ENCODE measurements at places on chromosomes 4 and X.

- DNase-seq: no peak
Measured at GRCh38 chrX:11968991-11969390, 169.3 kb upstream of the FRMPD4 start.

- no peak for DNase-seq
Measured at GRCh38 chrX:23381099-23382087, 46.7 kb downstream of the PTCHD1 start.

DNA sequence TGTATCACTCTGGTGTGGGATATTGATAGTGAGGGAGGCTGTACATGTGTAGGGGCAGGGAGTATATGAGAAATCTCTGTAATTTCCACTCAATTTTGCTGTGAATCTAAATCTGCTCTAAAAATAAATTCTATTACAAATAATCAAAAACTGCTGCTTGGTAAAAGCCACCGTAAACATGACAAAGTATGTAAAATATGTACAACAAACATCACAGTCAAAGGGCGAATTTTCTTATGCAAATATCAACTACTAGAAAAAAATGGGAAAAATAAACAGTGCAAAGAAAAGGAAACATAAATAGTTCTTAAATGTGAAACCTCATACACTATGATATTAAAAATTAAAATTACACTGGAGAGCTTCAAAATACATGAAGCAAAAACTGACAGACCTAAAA, 105.1 kb upstream of the DCLK2 start:
- no peak for DNase-seq

DNA sequence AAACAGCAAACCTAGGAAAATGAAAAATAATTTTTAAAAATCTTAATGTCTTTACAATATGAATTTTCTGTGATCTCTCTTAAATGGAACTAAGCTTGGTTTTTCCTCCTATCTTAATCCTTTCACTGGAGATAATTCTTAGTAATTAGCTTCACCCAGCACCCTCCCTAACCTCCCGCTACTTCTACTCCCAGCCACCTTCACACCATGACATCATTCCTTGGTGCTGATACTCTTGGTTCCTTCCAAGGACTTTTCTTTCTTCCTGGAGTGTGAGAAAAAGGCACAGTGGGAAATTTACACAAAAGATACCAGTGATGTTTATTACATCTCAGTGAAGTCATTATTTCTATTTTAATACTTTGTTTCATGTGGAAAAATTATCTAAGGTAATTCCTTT, 163.6 kb upstream of the PLAC1 start:
- no peak for DNase-seq

DNA sequence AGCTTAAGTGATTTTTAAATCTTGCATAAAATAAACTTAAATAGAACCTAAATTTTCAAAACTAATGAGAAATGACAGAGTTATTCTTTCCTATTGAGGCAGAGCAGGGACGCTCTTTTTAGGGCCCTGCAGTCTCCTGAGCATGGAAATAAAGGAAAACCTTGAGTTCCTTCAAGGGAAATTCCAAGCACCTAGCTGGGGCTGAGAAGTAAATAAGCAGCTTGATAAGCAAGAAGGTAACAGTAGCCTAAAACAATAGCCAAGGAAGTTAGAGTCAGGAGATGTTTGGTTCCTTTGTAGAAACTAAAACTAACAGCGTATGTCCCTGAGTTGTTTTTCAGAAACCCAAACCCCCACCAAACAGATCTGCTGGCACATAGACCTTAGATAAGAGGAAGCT, 174.6 kb downstream of the COL25A1 start:
- DNase-seq: no peak

DNA sequence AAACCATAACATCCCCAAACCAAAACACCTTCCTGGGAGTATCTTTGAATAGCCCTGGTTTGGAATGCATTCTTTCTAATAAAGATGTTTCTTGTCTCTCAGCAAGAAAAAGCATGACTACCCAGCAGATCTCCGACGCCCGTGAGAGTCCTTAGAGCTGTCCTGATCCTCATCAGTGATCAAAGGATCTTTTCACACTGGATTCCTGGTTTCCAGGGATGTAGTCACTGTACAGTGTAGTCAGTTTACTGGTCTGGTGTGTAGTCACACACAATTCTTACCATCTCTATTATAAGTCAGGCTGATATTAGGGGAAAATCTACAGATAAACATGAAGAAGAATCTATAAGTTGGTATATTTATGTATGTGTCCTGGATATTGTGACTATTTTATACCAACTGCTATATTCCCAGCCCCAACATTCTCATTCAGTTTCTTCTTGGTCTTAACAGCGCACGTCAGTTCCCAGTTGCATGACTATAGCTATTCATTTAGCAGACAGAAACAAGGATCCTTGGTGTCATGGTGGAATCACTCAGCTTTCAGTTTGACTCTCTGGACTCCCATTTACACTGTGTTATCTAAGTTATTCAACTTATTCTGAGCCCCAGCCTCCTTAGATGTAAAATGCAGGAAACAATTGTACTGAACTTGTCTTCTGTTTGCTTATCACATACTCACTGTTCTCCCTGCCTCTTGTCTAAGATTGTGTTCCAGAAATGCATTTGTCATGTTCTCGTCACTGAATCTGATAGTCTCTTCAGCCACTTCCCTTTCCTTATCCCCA, 68.3 kb downstream of the SLIT2 start:
- no peak for DNase-seq

DNA sequence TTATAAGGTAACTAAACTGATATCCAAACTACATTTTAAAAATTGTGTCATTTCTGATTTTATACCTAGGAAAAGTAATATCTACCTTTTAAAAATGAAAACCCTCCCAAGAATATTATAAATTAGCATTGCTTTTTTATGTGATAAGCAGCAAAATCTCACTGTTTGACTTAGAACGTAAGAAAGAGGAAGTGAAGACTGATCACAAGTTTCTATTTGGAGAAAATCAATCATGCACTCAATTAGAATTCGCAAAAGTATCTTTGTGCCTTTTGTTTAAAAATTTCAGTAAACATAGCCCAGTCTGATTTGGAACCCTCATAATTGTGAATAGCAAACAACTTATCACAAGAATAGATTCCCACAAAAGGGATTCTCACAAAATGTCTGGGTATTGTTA, 142.7 kb downstream of the TENM3 start:
- DNase-seq: no peak

GRCh38 chr4:1218634-1219565, 30.0 kb downstream of the CTBP1 start:
- no peak for DNase-seq

DNA sequence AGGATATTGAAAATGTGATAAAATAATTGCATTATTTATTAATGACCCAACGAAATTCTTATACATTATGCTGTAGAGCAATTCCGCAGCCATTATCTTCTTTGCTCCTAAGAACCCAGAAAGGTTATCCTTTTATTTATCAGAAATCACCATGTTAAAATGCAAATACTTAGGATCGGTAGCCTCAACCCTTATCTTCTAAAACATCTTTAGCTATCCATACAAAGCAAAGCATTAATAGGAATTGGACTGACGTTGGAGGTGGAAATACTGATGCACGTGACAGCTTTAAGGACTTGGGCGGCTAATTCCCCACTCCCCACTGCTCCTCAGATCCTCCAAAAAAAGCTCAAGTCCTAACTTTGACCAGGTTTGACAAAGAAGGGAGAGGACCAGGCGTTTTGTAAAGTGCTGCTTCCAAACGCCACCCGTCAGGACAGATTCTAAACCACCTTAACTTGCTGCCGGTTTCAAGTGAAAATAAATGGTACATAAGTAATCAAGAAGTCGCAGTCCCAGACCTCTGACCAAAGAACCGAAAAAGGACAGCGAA, 539 bp upstream of the SPCS3 start:
- no peak for DNase-seq

DNA sequence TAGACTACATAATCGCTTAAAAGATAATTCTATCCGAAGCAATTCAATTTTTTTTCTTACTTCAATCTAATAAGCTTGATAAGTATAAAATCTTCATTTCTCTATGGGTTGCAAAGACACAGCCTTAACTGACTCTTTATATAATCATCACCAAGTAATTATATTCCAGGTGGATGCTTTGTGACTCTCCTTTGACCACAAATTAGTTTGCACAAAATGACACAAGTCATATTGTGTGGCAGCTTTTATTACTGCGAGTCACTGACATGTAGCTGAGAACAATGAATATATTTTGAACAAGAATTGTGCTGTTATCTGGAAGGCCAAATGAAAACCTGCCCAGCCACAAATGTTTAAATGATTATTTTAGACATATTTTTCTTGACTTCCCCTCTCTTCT, 1727.8 kb downstream of the ARAP2 start:
- no peak for DNase-seq

- no peak for DNase-seq
Measured at GRCh38 chr4:87419578-87420249, 2.7 kb upstream of the NUDT9 start.

DNA sequence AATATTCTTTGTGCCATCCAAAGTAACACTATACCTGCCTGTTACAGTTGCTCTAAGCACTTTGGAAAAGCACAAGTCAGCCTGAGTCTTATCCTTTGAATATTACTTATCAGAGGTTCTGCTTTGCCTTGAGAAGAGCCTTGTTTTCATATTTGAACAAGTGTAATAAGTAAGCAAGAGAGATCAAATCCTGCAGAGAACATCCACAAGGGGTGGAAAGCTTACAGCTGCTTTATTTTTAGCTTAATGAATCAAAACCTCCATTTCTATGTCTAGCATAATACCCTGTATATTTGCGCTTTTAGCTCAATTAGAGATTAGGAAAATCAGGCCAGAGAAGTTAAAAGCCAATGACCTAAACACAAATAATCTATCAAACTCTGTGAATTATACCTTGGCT, 139.8 kb downstream of the CDS1 start:
- no peak for DNase-seq

DNA sequence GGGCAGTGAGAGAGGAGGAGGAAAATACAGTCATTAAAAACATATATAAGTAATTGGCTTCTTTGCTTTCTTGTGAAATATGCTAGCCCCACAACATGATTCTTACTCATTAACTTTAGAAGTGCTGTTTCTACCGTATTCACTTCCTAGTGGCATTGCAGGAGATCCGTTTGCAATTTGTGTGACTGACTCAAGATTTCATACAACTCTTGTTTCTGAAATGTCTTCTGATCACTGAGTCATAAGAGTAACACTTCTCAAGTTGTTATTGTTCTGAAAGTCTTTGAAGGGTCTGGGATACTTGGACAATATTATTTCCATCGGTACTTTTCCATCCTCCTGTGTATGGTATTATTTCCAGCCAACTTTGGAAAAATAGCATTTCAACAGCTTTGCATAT, 310.8 kb downstream of the PACRGL start:
- DNase-seq: no peak

- no peak for DNase-seq
Measured at GRCh38 chr4:4327652-4328121, 37.6 kb downstream of the ZBTB49 start.

- no peak for DNase-seq
Measured at GRCh38 chr4:152021788-152022438, 261.1 kb upstream of the GATB start.

DNA sequence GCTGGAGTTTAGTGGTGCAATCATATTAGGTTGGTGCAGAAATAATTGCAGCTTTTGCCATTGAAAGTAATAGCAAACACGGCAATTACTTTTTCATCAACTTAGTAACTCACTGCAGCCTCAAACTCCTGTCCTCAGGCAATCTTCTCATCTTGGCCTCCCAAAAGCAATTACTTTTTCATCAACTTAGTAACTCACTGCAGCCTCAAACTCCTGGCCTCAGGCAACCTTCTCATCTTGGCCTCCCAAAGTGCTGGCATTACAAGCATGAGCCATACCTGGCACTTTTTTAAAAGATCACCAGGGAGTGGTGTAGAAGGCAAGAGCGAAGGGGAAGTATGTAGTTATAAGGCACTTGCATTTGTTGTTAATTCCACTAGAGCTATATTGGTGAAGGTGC, 491.1 kb upstream of the ADGRL3 start:
- DNase-seq: no peak

DNA sequence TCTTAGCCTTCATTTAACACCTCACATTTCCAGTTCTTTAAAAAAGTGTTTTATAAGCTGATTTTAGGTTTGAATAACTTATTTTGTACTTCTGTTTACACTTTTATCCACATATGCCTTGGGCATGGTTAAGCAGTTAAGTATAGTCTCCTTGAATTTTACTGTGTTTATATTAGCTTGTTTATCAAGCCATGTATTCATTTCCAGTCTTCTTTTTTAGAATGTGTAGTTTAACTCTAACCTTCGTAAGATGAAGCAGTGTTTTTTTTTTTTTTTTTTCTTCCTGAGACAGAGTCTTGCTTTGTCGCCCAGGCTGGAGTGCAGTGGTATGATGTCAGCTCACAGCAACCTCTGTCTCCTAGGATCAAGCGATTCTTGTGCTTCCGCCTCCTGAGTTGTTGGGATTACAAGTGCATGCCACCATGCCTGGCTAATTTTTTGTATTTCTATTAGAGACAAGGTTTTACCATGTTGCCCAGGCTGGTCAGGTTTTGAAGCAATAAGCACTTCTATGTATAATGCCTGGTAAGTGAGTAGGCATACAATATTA, 42.5 kb downstream of the BMP2K start:
- no peak for DNase-seq

DNA sequence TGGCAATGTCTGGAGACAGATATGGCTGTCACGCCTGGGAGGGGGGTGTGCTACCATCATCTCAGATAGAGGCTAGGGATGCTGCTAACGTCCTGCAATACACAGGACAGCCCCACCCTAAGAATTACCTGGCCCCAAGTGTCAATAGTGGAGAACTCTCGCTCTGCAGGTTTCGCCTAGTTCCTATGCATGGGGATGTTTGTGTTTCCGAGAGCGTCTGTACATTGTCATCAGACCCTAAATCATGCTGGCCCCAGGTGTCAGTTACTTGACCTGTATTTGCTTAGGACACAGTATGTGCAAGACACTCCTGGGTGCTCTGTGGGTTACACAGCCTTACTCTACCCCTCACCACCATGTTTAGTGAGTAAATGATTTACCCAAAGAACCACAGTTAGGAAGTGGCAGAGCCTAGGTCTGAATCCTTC, 90.8 kb downstream of the AFF1 start:
- no peak for DNase-seq
